T47D (cell line): ENCODE measurements at places on chromosomes 7 and 10.

DNA sequence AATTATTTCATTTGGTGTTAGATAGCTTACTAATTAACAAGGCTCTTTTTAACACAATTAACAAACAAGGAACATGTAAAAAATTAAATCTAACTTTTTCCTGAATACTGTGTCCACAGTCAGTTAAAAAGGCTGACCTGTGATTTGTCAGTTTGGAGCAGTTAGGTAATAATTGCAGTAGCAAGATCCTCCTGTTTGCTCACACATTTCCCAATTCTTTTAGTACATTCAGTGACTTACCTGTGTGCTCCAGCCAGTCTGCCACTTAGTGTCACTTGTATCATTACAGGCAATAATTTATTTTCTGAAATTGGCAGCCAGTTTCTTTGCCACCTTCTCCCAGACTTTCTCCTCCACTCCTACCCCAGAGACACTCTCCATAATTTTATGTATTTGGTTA, 66.8 kb downstream of the LHFPL3 start:
- DNase-seq = no peak

DNA sequence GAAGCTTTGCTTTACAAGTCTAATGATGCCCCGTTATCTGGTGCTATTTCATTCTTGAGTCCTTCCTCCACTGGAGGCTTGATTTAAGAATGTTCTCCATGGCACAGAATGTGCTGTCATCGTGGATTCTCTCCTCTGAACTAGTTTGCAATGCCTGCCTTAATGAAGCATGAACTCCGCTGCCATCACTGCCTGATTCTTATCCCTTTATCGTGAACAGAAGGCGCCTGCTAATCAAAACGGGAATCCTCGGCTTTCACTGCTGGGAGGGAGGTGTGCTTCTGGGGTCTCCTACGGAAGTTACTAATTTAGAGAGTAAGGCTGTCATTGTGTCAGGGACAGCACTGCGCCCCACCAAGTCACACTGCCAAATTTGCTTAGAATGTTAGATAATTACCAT, 56.2 kb downstream of the ITGB1 start:
- no peak for DNase-seq

GRCh38 chr10:73970845-73971244, 27.1 kb upstream of the VCL start:
- no peak for DNase-seq

DNA sequence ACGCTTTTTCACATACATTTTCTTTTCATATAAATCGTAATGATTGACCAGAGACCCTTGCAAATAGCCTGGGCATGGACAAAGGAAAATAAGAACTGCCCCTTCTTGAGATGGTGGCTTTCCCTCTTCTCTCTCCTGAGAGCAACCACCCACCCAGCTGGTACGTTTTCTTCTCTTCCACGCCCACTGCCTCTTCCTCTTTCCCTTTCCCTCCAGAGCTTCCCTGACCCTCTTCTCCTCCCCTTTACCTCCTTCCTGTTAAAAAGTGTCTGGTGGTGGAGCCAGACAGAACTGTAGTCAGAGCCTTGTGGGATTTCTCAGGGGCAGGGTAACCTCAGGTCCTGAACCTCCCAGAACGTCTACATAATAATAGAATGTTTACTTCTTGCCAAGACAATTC, 23.2 kb downstream of the GPR141 start:
- no peak for DNase-seq

- DNase-seq = peak; percentile 55
These were observed 5.0 kb upstream of the TNS3 start for GRCh38 chr7:47586925-47587324.

DNA sequence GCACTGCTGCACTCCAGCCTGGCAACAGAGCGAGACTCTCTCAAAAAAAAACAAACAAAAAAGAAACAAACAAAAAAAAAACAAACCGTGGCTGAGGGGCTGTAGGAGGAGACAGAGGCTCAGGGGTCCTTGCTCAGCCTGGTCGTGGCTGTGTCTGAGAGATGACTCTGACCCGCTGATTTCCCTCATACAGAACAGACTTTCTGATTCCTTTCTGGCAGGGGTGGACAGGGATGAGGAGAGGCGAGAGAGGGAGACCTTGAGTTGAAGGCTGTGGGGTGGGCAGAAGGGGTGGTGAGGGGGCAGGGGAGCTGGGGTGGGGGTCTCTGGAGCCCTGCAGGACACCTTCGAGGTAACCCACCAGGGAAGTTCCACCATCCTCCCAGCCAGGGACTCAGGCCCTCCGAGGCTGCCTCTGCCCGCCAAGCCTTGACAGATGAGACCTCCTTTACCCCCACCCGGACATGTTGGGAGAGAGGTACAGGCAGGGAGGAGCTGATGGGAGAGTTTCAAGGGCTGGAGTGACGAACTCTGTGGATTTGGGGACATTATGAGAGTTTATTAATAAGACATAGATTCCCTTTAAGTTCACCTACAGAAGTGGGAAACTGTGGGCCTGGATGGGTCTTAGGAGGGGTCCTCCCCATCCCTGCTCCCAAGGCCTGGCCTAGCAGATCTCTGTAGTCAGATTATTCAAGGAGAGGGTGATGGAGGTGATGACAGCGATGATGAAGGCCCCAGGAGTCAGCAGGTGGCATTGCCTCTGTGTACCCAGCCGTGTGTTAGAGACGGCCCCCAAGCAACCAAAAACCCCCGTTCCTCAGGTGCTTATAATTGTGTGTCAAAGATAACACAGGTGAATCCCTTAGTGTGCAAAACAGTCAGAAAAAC, 2.0 kb downstream of the MUC12 start:
- DNase-seq = no peak

DNA sequence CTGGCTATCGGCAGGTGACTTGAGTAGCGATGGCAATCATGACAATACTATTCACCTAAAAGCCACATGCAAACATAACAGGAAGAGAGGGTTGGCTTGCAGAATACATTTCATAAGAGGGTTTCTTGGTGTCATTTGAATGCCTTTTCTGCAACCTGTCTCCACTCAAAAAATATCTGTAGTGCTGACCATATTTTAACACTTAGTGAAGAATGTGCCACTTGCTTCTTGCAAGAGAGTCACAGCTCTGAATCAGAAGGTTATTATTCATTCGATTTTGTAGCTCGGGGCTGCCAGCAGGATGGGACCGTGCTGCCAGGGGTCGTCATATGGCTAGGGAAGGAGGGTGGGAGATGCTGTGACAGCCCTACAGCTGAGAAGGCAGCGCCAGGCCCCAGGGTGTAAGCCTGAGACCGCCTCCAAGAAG, 152.0 kb upstream of the PITRM1 start:
- DNase-seq = no peak

DNA sequence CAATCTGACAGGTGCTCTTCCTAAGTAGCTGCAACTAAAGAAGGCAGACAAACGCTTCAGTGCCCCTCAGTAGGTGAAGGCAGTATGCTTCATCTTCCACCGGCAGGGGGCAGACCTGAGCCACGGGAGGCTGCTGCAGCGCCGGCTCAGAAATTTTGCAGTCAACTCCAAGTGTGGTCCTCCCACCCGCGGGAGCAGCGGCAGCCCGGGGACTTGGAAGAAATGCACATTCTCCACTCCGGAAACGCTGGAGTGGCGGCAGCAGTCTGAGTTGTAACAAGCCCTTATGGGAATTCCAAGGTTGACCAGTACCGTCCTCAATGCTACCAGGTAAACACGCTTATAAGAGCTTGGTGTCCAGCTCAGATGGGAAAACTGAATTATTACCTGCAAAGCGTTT, 3.4 kb downstream of the IGFBP3 start:
- DNase-seq = peak; percentile 88

- DNase-seq = no peak
These were observed 103.5 kb downstream of the FAM53B start for GRCh38 chr10:124640538-124641231.

DNA sequence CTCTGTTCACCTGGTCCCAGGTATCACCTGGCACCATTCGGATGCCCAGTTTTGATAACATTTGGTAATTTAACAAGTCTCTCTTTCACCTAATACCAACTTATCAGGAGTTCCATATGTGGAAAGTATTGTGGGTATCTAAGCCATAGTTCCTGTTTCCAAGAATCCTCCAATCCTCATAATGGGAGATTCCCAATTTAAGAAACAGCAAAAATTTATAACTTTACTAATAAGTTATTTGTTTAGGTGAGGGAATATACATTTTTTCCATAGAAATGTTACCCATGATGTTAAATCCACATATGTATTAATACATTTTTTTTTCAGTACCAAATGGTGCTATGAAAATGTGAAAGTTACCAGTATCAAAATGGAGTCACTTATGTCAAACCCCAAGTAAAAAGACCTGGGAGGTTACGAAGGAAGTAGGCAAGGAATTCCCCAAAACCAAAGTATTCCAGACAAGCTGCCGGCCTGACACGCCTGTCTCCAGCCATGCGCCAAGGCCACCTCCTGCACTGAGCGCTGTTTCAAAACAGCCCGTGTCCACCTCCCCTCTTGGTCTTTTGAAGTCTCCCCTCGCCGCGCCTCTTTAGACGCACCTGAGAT, 44.8 kb downstream of the PRKCQ start:
- no peak for DNase-seq

DNA sequence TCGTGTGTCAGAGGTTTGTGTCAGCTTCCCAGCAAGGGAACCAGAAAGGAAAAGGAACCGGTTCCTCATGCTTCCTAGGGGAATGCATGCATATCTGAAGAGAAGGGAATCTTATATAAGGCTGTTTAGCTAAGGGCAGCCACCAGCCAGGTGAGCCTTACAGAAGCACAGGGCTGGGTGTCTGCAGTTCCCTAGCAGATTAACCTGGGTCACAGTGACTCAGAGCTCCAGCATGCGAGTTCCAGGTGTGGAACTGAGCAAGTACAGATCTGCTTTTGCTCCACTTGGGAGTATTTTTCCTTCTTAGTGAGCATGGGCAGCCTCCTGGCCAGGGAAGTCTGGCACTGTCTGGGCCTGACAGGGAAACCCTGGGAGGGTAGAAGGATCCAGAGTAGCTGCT, 957 bp upstream of the ANKRD2 start:
- DNase-seq = peak; percentile 85

GRCh38 chr10:6204341-6205191, 1.8 kb downstream of the PFKFB3 start:
- DNase-seq = peak; percentile 75

DNA sequence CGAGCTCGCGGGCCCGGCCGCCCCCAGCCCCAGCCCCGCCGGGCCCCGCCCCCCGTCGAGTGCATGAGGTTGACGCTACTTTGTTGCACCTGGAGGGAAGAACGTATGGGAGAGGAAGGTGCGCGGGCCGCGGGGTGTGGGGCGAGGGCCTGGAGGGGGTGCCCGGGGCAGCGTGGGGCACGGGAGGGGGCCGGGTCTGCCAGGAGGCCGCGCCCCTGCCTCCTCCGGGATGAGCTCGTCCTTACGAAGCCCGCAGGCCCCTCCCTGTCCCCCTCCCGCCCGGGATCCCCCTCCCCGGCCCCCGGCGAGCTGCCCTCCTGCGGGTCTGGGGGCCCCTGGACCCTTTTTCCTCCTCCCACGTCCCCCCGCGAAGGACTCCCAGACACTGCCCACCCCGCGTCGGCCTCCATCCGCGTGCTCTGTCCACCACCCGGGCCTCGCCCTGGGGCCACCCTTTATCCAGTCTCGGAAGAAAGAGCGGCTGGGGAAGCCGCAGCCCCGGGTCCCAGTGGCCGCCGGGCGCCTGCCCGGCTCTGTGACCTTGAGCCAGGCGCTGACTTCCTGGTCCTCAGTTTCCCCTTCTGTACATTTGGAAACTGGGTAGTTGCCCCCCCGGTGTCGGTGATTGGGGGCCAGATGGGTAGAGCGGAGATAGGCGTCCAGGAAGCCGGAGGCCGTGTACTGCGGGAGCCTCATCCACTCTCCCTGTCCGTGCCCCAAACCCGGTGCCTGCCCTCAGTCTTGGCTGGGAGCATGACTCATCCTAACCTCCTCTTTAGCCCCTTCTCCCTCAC, 521 bp downstream of the LIMK1 start:
- peak; percentile 88 for DNase-seq

DNA sequence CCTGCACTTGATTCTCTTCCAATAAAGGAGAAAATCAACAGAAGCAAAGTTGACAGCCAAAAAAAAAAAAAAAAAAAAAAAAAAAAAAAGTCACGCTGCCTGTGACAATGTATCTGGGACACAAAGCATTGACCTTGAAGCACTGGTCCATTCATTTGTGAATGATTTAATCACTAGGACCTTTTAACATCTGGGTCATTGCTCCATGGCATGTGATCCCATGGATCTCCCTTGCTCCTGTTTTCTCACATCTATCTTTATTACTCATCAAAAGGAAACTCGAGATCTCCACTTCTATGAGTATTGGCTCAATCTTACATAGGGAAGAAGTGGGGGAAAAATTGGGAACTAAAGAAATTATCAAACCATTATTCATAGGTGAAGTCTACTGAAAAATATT, 89.6 kb upstream of the SMIM30 start:
- no peak for DNase-seq

GRCh38 chr10:113309791-113310190, 243.1 kb upstream of the HABP2 start:
- no peak for DNase-seq

DNA sequence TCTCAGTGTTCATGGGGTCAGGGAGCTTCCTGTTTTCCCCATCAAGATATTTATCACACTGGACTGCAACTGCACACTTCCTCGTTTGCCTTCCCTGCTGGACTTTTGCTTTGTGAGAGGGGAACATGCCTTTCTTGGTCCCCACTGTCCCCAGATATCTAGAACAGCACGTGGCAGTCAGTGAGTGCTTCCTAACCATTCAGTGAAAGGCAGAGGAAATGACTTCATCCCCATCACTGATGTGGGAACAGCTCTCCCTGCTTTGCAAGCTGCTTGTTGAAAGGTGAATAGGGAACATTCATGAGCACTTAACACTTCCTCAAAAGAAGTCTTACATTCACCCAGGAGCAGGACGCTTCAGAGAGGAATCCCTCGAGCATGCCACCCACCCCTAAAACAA, 135.4 kb downstream of the MYOF start:
- no peak for DNase-seq

DNA sequence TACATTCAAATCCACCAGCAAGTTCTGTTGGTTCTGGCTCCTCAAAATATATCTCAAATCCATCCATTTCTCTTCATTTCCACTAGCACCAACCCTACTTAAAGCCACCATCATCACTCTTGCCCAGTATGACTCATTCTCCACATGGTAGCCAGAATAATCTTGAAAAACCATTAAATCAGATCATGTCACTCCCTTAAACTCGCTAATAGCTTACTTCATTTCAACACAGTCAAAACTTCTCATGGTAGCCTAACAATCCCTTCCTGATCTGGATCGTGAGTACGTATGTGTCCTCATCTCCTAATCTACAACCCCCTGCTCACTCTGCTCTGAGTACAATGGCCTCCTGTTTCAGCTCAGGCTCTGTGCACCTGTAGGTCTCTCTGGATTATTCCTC, 8.7 kb downstream of the EPC1 start:
- no peak for DNase-seq

DNA sequence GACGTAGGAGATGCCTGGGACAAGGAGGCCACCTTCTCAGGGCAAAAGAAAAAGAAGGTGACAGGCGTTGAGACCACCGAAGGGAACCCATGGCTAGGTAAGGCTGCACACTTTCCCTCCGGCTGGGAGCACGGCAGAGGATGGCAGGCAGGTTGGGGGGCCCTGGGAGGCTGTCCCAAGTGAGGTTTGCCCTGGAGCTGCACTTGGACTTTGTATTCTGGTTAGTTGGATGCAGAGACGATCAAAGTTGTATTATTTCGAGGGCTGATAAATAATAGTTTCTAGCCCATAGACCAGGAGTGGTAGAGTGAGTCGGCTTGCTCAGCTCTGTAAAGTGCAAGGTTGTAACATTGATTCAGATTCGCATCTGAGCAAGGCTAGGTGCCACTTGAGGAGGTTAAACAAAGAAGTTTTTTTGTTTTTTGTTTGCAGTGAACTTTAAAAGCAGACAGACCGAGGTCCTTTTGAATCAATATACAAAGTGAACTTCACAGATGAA, 608 bp downstream of the ENTPD7 start:
- no peak for DNase-seq
